NCI-H2081 treated with DMSO at 0.1 percent for 48 hours (cell line): ENCODE measurements at places on chromosomes 5 and 9.

DNA sequence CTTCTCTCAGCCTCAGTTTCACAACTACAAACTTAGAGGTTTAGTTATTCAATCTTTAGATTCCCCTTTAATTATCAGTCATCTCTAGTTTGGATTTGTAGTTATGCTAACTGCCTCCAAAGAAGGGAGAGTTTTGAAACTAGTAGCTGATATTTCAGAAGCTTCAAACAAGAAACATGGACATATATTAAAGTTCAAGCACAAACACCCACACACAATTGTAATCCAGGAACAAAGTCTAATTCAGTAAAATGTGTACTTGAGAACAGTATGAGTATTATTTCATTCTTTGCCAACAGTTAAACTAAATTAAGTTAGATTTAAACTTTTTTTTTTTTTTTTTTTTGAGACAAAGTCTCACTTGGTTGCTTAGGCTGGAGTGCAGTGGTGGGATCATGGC lies 71.2 kb upstream of the ABCA1 start:
- no peak for DNase-seq

GRCh38 chr5:96144289-96144688 lies 182.6 kb upstream of the ELL2 start:
- no peak for DNase-seq

DNA sequence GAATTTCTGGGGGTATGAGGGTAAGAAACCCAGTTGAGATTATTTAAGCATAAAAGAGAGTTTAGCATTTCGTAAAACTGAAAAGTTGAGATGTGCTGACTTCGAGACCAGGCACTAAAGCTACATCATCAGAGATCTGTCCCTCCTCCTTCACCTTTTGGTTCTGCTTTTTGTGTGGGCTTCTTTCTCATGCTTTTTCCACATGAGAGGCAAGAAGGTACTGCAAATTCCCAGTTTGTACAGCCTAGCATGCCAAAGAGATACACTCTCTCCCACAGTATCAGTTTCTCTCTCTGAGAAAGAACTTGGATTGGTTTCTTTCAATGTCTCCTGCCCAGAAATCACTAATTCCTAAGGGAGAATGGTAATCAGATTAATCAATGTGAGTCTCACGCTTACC lies 584.7 kb downstream of the SEMA5A start:
- no peak for DNase-seq

DNA sequence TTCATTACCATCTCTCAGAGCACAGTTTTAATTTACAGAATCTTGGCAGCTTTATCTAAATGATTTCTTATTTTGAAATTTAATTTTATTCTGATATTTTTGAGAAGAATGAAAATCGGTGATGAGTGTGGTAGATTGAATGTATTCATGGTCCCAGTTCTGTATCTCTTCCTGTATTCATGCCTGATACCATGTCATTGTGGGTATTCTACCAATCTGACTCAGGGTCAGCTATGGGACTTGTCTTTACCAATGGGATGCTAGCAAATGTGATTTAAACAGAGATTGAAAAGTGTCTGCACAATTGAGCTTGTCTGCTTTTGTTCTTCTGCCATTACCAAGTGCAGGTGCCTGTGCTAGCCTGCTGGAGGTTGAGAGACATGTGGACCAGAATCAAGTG lies 17.8 kb upstream of the ZNF618 start:
- no peak for DNase-seq

- no peak for DNase-seq
Measured at GRCh38 chr5:172793577-172794488, 22.8 kb upstream of the DUSP1 start.
